ENCODE measurements at places on chromosomes 7 and 10. TPM values are rescaled to one million over a fixed set of nuclear protein-coding genes. Genes with fewer than 3 reads are reported as not detected.

Gene FLNC
- 14.2 TPM for polyA plus RNA-seq

GRCh38 chr7:3427957-3428356 lies 126.9 kb downstream of the SDK1 start:
- no peak for DNase-seq

Gene INMT
- 2.0 TPM for polyA plus RNA-seq

GRCh38 chr10:49363309-49364031 lies 32.4 kb downstream of the DRGX start:
- DNase-seq, result no peak

GRCh38 chr10:93039110-93039509 lies 21.5 kb upstream of the CYP26C1 start:
- no peak for DNase-seq

- DNase-seq, result no peak
These were observed 236.1 kb downstream of the PTPRN2 start for GRCh38 chr7:158351481-158351880.

Gene TMEM140
- polyA plus RNA-seq, result 28.2 TPM

DNA sequence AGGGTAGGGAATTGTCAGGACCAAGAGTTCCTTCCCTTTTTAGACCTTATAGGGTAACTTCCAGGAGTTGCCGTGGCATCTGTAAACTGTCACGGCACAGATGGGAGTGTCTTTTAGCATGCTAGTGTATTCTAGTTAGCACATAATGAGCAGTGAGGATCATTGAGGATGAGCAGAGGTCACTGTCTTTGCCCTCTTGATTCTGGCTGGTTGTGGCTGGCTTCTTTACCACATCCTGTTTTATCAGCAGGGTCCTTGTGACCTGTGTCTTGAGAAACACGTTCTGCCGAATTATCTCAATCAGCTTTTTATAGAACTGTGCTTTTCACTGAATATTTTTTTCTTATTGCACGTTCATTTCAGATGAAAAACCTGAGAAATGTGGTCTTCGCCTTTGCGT lies 41.5 kb downstream of the MINPP1 start:
- no peak for DNase-seq

- DNase-seq, result no peak
These were observed 124.1 kb downstream of the LMBR1 start for GRCh38 chr7:156768698-156769472.

DNA sequence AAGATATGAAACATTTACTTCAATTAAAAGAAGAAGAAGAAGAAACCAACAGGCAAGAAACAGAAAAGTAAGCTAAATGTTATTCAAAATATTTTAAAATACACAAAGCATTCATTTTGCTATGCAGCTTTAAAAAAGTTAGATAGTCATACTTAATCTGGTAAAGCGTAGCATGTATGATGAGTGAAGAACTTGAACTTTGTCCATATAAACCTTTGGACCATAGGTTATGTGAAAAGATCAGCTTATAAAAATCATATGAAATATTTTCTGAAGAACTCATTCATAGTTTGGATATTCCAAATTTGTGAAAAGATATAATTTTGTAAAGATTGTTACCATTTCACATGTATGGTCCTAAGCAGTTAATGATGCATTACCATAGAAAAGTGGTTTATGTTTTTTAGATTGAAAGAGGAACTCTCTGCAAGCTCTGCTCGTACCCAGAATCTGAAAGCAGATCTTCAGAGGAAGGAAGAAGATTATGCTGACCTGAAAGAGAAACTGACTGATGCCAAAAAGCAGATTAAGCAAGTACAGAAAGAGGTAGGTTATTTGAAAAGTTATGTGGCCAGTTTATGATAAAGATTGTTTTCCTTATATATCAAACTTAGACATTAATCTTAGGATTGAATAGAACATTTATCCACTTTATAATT lies 37.3 kb downstream of the KIF20B start:
- no peak for DNase-seq

DNA sequence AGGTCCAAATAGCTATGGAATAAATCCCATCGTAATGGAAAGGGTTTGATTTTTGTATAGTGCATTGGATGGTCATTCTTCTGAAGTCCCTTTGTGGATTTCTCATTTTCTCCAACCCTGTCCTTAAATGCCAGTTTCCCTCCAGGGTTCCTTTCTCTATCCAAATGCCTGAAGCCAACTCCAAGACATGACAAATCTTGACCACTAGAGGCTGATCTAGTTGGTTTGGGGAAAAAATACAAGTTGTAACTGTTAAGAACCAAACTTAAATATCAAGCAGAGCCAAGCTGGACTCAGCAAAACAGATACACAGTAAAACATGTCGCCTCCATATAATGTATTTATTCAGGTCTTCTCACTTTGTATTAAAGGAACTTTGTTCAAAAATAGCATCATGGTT lies 28.7 kb downstream of the FRMD4A start:
- DNase-seq, result no peak

- no peak for DNase-seq
These were observed at the start of gene SVIL for GRCh38 chr10:29634764-29635625. SVIL (minus strand) TSS chr10:29634971; CDS start chr10:29555058, 79,913 bp downstream.

DNA sequence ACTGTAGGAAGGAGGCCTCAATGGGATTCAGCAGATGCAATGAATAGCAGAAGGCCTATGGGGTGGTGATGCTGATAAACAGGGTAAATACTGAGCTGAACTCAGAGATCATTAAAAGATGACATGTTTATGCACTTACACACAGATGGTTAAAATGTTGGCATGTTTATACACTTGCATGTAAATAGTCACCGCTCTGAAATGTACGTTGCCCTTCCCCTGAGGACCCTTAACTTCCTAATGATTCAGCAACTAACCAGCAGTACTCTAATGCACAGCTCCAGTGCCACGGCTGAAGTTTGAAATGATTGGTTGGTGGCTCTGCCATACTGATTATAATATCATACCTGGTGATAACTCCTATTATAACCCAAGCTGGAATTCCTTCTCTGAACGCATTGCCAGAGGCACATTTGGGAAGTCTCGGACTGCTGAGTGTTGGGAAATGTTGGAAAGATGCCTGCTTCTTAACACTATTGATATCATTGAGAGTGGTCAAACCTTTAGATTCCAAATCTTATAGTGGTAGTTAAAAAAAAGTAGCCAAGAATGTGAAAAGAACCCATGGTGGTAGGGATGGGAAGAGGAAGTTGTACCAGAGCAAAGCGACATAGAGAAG lies 3.7 kb upstream of the CAV1 start:
- no peak for DNase-seq

DNA sequence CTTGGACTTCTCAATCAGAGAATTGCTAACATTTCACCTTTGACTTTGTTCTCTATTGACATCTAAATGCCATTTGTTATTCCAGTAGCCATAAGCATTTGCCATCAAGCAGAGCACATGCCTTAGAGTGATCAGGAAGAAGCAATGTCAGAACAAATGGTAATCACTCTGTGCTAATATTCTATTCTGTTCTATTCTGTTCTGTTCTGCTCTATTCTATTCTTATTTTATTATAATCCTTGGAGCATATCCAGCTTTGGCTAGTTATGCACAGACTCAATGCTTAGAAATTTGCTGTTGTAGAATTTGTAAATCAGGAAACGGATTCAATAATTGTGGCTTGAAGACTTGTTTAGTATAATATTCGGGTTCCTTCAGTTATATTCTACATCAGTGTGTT lies 175.4 kb downstream of the EXOC4 start:
- DNase-seq, result no peak

GRCh38 chr10:116324227-116324950 lies at the start of gene CCDC172:
CCDC172 (plus strand) TSS chr10:116324448; CDS start chr10:116325012, 564 bp downstream.
- no peak for DNase-seq

DNA sequence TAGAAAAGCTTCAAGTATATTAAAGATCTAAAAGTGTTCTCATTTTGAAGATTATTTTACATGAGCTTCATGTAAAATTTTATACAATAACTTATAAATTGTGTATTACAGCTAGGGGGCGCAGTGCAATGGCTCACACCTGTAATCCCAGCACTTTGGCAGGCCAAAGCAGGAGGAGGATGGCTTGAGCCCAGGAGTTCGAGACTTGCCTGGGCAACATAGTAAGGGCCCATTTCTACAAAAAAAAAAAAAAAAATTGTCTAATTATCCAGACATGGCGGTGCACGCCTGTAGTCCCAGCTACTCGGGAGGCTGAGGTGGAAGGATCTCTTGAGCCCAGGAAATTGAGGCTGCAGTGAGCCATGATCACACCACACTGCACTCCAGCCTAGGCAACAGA lies 16.6 kb downstream of the ACBD5 start:
- no peak for DNase-seq

Measured in right renal pelvis (tissue), 4 donors.